Stimulated activated CD4-positive, alpha-beta T cell treated with anti-CD3 and anti-CD28 coated beads, Interleukin-1b, Interleukin-23, amount 100 ng/mL, for 1 hour (primary cell): ENCODE measurements at places on chromosomes 12 and 14.
A peak's percentile ranks its signal among the peaks of the same experiment; 100 is the strongest.

GRCh38 chr14:89429199-89430181 lies 12.5 kb upstream of the FOXN3 start:
- DNase-seq: peak; percentile 18

- no peak for DNase-seq
Measured at GRCh38 chr14:68384881-68385280, 408.0 kb downstream of the ZFP36L1 start.

- DNase-seq: no peak
Measured at GRCh38 chr12:3311491-3312103, 179.4 kb upstream of the PRMT8 start.

DNA sequence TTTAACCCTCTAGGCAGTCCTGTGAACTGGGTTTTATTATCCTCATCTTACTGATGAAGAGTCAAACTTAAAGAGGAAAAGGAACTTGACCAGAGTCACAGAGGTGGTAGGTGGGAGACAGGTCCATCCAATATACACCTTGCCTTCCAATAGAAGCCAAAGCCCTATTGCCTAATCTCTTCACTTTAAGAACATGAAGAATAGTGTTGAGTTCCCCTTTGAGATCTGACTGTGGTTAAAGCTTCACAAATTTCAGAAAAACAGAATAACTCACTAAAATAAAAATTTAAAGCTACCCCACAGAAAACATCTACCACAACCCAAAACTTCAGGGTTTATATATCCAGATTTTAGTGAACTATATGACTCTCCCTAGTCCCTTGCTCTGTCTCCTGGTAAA lies 115.4 kb downstream of the ETV6 start:
- DNase-seq: no peak

- no peak for DNase-seq
Measured at GRCh38 chr12:47881051-47881450, 23.7 kb downstream of the VDR start.

DNA sequence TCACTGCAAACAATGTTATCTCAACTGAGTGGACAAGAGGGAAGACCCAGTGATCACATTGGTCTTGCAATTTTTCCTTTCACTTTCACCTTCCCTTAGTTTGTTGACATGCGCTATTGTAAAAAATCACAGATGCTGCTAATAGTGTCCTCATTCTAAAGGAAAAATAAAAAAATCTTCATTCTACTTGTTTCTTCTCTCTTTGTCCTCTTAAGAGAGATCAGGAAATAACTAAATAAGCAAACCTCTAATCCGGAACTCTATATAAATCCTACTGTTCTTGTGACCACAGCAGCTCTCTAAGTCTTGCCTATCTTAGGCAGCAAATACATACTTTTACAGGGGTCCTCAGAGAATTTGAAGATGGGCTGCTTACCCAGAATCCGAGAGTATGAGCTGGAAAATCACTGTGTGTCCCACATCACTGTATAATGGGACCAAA lies 257.7 kb downstream of the NAV3 start:
- DNase-seq: no peak
